Ureter (tissue), 1 donor: ENCODE measurements at places on chromosomes 11 and 22.

DNA sequence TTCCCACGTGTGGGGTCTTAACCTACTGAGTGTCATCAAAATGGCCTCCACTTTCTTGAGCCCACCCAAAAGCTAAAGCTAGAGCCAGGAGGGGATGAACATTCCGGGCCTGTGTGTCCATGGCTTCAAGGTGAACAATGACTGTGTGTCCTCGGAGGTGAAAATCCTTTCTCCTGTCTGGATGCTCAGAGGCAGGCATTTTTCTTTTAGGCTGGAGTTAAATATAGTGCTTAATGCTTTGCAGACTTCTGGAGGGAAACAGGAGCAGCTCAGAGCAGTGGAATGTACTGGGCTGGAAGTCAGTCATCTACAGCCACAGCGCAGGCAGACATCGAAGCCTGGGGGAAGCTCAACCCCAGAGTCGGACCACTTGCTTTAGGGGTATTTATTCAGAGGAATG is 68.6 kb upstream of the TMEM45B start:
- DNase-seq, result no peak

DNA sequence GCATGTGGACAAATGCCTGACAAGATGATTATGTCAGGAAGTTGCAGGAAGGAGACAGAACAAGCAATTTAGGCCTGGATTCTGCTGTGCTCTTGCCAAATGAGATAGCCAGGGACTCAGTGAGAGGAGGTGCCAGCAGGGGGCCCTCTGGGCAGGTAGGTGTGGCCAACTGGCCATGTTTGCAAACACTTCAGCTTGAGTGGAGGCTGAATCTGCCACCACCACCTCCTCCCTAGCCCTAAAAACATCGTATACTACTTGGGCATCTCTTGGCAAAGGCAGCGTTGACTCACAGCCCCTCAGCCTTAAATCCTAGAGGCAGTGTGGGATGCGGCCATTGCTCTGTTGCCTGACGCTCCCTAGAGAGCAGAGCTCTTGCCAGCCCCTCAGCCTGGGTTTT is 95.1 kb upstream of the PLET1 start:
- DNase-seq, result no peak

DNA sequence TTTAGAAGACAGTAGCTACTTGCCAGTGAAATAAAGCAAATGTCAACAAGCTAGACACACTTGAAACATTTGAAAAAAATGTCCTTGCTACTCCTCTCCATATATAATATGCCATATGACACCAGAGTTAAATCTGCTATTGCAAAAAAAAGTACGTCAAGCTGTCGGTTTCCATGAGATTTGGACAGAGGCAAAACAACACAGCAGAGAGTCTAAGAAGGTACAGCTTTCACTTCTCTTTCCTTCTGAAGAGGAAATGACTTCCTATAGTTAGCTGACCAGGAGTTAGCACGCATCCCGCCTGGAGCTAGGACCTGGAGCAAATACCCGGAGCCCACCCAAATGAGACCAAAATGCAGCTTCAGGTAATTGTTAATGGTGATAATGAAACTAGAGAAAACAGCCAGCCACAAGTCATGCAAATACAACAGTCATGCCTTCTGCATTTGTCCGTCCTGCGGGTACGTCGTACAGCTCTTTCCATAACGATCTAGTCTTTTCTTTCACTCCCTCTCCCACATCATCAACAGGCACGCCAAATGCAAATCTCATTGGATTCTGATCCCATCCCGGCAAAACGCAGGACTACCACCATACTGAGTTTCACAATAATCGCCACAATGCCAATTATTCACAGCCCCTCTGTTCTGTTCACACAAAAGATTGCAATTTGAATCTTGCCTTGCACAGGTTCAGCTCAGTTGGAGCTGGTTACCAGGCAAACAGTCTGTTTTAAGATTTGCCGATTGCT is 395.0 kb upstream of the CCDC90B start:
- no peak for DNase-seq

GRCh38 chr22:33275073-33275443 is 216.9 kb upstream of the SYN3 start:
- DNase-seq, result no peak

DNA sequence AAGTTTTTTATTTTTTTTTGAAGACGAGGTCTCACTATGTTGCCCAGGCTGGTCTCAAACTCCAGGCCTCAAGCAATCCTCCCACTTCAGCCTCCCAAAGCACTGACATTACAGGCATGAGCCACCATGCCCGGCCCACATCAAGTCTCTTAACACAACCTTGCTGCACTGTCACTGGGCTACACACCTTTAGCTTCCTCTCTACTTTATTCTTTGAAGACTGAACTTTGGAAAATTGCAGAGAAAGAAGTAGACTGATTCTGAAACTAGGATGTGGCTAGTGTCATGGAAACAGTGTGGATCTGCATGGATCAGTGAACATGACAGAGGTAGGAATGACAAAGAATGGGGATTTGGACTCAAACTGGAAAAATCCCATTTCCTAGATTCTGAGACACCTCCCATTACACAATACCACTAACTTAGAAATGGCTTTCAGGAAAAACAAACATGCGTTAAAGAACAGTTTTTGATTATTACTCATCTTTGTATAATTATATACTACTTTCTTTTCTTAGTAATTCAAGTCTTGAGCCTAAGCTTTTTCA is 99.6 kb upstream of the SPON1 start:
- no peak for DNase-seq

- no peak for DNase-seq
Observed at GRCh38 chr11:108142304-108142703, 20.9 kb downstream of the ACAT1 start.

- DNase-seq, result no peak
Observed at GRCh38 chr11:5631969-5632635, 7.3 kb downstream of the TRIM34 start.

GRCh38 chr11:130865091-130865773 is 51.0 kb downstream of the SNX19 start:
- no peak for DNase-seq

- no peak for DNase-seq
Observed at GRCh38 chr11:71140206-71140919, 112.0 kb downstream of the SHANK2 start.

DNA sequence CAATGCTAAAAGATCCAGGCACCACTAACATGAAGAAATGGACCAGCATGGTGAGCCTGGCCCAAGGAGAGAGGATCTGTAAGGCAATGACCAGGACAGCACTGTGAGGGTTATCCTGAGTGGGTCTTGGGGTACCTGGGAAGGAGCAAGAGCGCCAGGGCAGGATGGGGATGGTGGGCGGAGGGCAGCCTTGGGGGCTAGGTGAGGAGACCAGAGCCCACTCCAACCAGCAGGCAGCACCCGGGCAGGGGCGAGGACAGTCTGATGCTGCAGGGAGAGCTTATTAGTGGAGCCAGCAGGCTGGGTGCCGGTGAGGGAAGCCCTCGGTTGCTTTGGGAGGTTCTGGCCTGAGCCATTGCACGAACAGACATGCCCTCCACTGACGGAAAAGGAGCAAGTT is 10.7 kb upstream of the NAP1L4 start:
- DNase-seq, result no peak

DNA sequence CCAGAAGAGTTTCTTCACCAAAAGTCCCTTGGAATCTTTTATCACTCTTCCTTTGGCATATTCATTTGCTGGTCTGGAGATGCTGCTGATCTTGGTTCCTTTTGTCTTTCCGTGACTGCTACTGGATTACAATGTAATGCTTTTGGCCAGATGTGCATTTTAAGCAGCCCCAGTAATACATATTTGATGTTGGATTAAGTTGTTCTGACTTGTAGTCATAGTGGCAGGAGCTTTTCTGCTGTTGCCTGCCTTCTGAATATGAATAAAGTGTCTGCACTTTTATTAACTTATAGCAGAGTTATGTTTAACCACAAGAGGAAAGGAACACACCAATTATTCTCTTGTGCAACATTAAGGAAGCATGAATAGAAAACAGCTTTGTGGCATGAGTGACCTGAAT is 360.0 kb upstream of the DDI1 start:
- DNase-seq, result no peak

GRCh38 chr11:65640483-65641296 is 2.8 kb downstream of the SIPA1 start:
- DNase-seq, result no peak

GRCh38 chr22:44225091-44225689 is 44.5 kb downstream of the PARVG start:
- DNase-seq, result no peak

- DNase-seq, result no peak
Observed at GRCh38 chr22:24186892-24187670, 5.8 kb downstream of the SUSD2 start.

DNA sequence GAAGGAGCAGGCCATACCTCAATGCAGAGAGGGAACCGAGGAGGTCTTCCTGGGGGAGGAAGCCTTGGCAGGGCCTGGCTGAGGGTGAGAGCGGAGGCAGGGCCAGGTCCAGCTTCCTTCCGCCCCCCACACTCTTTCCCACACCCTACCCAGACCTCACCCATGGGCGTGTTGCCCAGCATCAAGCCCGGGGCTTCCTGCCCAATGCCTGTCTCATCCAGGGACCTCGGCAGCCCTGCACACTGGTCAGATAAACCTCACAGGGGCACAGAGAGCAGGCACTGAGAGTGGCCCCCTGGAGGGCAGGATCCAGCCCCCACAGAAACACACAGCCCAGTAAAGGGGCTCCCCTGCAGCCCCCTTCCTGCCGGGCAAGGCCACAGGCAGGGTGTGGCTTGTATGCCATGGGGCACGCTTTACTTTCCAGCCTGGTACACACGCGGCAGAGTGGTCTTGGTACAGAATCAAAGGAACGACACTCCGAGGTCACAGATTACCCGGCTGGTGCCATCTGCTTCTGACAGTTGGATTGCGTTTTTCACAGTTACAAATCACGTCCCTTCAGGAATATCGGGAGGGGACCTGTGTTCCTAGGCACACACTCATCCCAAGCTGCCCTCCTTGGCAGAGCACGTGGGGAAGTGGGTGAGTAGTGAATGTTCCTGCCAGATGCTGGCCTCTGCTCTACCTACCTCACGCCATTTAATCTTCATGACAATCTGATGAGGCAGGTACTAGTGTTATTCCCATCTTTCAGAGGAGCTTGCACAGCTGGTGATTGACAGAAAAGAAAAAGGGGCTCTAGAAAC is 20.0 kb upstream of the CD5 start:
- no peak for DNase-seq

DNA sequence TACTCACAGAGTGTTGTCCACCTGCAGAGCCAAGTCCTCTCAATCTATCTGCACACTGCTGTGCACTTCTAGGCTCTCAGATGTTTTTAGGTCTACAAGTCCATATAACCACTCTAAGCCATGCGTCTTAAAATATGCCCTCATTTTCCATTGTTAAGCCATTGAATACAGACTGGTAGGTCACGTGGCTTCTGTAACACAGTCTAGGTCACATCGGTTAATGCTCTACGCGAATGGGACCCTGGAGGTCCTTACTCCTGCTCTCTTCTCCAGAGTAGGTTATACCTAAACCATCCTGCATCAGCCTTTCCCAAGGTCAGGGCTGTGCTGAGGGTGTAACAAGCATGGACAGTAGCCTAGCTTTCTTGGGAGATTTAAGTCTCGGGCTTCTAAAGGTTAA is 819 bp downstream of the JAML start:
- DNase-seq, result no peak

GRCh38 chr22:36022697-36023096 is 5.9 kb downstream of the RBFOX2 start:
- no peak for DNase-seq

DNA sequence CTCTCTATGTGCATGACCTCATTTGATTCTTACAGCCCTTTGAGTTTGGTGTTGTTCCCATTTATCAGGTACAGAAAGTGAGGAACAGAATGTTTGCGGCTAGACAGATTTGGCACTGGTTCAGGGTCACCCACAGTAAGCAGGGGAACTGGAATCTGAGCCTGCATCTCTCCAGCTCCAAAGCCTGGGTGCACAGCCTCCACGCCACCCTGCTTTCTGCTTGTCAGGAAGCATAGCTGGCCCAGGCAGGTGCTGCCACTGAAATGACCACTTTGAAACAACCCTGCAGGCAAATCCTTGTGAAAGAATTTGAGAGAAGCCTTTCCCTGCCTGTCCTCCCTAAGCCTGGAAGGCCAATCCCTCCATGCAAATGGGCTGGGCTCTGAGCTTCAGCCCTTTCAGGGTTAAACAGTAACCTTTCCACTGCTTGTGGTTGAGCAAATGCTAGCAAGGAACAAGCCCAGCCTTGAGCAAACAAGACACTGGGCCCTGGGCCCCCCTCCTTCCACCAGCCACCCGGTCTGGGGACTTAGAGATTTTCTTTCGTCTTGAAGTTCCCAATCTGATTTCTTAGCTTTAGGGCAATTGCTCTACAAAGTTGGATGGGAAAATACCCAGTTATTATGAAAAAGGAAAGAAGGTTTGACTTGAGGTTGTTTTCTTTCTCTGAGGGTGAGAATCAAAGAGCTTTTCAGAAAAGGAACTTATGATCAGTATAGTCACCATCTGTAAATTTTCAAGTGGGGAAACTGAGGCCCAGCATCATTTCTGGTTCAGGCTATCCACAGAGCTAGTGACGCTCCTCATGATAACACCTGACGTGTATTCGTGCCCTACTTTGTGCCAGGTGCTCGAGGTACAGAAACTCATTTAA is 19.4 kb downstream of the EHF start:
- DNase-seq, result peak; percentile 84

DNA sequence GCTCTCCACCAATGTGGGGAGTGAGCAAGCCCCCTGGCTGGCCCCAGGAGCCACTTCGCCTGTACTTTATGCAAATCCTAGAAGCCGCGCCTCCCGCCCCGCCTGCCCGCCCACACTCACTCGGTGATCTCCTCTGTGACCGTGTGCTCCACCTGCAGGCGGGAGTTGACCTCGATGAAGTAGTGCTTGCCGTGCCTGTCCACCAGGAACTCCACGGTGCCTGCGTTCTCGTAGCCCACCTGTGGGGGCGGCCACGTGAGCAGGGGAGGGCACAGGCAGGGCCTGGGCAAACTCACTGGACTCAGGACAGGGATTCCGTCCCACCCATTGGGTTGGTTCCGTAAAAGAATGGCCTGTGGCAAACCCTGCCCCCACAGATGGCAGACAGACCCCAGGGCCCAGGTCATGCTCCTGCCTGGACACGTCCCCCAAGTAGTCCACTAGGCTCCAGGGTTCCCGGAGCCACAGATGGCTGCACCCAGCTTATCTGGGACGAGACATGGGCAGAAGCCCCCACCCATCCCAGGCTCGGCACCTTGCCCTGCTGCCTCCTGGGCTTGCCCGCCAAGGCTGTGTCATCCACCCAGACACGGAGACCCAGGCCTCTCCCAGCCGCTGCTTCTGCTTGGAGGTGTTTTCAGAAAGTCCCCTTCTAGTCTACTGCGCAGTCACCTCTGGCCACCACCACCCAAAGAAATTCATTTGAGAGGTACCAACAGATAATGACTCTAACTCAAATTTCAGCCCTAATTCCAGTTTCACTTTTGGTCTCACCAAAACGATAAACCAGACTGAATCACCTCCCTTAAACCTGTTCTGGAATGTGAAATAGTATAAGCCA is 12.1 kb downstream of the LRFN4 start:
- no peak for DNase-seq

- DNase-seq, result no peak
Observed at GRCh38 chr11:36235750-36236149, 53.5 kb downstream of the COMMD9 start.

- no peak for DNase-seq
Observed at GRCh38 chr11:47003180-47003877, 66.8 kb downstream of the CSTPP1 start.

GRCh38 chr22:23265368-23265700 is 85.0 kb downstream of the BCR start:
- no peak for DNase-seq

- DNase-seq, result no peak
Observed at GRCh38 chr22:26763633-26764361, 106.4 kb downstream of the MIAT start.

- DNase-seq, result no peak
Observed at GRCh38 chr22:30205281-30206115, 41.1 kb downstream of the LIF start.
